ENCODE measurements at places on chromosomes 12 and 14.
A peak's percentile ranks its signal among the peaks of the same experiment; 100 is the strongest.

DNA sequence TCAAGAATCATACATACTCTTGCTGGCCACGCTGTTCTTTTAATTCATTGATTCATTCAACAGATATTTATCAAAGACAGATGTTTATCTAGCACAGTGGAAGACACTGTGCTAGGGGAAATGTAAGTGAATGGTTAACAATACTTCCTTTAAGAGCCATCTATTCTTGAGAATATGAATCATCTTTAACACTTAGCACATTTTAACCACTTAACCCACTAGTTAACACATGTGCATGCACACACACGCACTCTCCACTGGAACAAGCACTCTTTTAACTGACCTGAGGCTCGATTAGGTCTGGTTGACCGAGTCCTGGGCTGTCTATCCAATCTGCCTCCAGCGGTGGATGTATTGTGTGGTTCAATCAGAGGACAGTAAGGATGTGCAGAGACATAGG is 34.6 kb downstream of the LMNTD1 start:
- DNase-seq, result no peak

DNA sequence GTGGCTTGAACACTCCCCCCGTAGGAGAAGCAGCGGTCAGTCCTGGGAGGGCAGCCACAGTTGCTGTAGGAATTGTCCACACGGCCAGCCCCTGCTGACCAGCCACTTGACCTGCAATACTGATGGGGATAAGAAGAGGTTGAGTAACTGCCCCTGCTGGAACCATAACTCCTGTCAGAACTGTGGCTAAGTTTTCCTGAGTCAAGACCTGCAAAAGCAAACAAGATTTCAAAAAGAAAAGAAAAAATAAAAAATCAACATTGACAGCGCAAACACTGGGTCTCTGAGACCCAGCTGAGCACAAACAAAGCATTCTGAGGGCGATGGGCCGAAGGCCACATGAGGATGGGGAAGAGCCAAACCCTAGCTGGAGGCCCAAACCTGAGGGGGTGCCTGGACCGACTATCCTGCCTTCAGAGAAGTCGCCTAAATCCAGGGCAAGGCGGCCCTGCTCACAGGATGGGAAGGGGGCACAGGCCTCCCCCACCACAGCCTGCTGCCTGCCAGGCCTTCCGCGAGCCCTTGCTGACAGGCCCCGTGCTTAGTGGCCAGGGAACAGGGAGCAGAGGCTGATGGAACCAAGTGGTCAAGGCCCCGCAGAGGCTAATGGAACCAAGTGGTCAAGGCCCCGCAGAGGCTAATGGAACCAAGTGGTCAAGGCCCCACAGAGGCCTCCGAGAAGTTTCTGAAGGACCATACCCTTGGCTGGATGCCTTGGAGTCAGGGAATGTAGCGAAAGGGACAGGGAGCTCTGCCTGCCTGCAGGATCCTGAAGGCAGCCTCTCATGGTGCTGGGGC is 19.1 kb downstream of the POU6F1 start:
- no peak for DNase-seq

GRCh38 chr14:102594514-102595175 is 2.2 kb downstream of the RCOR1 start:
- peak; percentile 16 for DNase-seq

DNA sequence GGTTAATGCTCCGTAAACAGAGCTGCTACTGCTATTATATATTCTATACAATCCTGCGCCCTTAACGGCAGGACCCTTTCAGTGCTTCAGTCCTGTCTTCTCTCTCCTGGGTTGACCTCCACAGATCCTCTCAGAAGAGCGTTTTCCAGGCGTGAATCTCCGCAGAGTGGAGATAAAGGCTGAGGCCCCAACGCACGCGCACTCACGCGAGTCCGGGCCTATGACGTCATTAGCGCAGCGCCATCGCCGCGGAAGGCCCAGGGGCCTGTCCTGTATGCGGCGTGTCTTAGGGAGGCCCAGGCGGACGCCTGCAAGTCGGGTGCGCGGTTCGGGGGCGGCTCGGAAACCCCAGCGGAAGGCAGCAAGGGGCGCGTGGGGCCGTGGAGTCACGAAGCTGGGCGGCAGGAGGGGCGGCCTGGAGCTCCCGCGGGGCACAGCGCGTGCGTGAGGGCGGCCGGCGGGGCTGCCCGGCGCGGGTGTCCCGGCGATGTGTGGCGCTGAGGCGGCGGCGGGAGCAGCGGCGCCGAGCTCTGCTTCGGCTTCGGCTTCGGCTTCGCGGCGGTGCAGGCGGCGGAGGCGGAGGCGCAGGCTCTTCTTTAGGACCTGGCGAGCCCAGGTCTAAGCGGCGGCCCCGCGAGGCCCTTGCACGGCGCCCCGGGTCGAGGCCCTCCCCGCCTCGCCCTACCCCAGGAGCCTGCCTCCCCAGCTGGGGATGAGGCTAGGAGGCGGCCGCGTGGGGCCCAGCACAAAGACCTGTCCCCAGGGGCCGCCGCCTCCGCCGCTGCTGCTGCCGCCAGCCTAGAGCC is at the start of gene MAPKAPK5:
TSS of gene MAPKAPK5 (plus strand) at position 479 of the 806 bp plus-strand sequence. CDS start 506 bp downstream, outside the sequence.
- peak; percentile 95 for DNase-seq

GRCh38 chr14:51704545-51704944 is 52.8 kb downstream of the FRMD6 start:
- DNase-seq, result no peak

DNA sequence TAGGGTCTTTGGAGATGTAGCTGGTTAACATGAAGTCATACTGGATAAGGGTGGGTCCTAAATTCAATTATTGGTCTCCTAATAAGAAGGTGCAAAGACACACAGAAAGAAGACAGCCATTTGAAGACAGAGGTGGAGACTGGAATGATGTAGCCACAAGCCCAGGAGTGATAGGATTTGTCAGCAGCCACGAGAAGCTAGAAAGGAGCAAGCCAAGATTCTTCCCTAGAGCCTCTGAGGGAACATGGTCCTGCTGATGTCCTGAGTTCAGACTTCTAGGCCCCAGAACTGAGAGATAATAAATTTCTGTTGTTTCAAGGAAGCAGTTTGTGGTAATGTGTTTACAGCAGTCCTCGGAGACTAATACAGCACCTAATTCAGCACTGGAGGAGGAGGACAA is 203.3 kb upstream of the SRRM4 start:
- no peak for DNase-seq

DNA sequence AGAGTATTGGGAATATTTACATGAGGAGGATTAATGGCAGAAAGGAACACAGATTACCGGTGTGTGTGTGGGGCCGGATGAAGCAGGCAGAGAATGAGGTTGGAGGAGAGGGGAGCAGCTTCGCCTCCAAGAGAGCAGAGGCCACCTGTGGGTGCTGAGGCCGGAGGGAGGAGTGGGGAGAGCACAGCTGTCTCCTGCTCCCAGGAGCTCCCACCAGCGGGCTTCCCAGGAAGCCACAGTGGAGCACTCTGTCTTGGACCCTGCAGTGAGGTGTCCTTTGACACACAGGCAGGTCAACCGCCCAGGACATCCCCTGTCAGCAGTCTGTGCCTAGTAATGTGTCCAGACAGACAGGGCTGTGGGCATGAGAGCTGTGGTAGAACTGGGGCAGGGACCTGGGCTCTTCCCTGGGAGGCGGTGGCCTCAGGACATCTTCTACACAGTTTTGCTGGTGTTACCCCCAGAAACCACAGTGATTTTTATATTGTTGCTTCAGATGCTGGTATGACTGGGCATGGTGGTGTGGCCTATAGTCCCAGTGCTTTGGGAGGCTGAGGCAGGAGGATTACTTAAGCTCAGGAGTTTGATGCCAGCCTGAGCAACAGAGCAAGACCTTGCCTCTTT is 18.5 kb upstream of the AMN start:
- no peak for DNase-seq

GRCh38 chr14:76432827-76433752 is 57.2 kb downstream of the ESRRB start:
- DNase-seq, result no peak

DNA sequence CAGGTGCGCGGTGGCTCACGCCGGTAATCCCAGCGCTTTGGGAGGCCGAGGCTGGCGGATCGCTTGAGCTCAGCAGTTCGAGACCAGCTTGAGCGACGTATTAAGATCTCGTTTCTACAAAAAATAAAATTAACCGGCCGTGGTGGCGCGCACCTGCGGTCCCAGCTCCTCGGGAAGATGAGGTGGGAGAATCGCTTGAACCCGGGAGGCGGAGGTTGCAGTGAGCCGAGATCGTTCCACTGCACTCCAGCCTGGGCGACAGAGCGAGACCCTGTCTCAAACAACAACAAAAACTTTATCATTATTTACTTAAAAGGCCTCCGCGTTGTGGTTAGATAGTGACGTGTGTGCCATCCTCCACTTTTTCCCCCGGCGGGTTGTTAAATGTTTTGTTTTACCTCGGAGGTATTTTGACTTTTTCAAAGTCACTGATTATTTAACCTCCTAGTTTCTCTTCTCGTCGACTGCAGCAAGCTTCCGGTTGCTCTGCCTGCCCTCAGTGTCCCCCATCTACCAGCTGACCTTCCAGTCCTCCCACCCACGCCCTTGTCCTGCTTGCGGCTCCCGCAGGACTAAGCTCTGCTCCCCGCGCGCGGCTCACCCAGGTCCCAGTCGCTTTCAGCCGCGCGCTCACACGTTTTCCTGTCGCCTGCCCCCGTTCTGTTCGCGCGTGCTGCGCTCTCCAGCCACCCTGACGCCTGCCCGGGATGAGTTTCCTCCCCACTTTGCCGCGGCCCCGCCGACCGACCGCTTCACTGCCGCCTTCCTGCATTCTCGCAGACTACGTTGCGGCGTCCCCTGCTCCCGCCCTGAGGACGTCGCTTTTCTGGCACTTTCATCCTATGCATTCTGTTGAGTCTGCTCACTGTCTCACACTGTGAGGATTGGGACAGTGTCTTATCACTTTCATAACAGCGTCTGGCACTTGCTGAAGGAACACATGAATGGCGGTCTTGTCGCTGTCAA is 1.2 kb upstream of the SCAF11 start:
- peak; percentile 46 for DNase-seq

DNA sequence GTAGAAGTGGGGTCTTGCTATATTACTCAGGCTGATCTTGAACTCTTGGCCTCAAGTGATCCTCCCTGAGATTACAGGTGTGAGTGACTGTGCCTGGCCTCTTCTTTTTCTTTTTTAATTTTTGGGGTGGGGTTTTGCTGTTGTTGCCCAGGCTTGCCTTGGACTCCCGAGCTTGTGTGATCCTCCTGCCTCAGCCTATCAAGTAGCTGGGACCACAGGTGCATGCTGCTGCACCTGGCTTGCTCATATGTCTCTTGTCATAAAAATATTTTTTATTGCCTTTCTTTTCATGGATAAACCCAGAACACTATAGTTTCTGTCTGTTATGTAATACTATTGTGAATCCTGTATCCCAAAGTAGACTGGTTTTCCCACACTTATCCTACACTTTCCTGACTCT is 26.0 kb downstream of the SCYL2 start:
- no peak for DNase-seq

All from stimulated activated CD8-positive, alpha-beta memory T cell treated with anti-CD3 and anti-CD28 coated beads, Interleukin-4, amount 100 ng/mL, for 1 hour (primary cell).